ENCODE measurements at places on chromosomes 2 and 18.
A peak's percentile ranks its signal among the peaks of the same experiment; 100 is the strongest.

DNA sequence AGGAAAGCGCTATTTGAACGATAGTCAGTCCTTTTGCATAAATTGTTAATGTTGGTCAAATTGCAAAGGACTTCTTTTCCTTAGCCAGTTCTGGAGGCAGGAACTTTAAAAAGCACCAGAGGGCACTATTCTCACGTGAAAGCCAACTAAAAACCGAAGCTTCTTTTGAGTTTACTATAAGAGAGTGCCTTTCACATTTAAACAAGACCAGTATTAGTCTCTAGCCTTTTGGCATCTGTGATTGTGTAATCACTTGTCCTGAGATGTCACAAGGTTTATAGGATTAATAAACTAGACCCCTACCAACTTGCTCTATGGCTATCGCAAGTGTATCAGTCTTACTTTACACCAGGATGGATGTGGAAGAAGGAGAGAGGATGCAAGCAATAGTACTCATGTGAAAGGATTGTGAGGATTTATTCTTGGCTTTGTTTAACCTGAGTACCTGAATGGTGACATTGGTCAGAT lies 14.4 kb upstream of the STAT4 start:
- DNase-seq = no peak

DNA sequence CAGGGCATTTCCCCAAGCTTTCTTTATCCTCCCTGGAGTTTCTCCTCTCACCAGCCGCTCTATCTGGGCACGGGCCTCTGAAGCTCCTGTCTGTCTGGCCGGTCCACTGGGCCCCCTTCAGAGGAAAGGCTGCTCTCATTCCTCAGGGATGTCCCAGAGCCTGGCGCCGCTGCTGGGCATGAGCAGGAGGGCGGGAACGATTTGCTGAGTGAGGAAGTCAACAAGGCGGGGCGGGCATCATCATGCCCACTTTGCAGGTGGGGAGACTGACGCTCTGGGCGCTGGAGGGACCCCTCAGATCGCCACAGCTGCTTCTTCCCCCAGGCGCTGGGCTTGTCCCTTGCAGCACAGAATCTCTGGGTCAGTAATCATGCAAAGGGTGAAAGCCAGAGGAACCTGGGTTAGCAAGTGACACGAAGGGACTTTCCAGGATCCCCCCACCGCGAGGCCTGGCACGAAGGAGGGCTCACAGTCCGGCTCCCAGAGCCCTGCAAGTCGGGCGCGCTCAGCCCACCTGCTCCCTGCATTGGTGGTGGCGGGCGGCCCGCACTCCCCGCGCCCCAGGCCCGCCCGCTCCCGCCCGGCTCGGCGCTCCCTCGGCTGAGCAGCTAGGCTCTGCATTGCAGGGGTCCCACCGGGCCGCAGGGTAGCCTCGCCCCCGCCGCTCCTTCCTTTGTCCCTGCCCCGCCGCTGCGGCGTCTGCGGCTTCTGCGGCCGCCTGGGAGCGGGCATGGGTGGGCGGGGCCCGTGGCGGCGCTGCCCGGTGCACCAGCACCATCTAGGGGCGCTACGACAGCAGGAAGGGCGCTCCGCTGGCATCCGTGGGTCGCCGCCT lies 157.8 kb downstream of the CYRIA start:
- peak; percentile 24 for DNase-seq

- DNase-seq = no peak
Measured at GRCh38 chr2:230721712-230722111, 9.1 kb downstream of the CAB39 start.

- DNase-seq = no peak
Measured at GRCh38 chr18:77590943-77591515, 341.4 kb downstream of the GALR1 start.
